ENCODE measurements at places on chromosomes 3 and 15.

DNA sequence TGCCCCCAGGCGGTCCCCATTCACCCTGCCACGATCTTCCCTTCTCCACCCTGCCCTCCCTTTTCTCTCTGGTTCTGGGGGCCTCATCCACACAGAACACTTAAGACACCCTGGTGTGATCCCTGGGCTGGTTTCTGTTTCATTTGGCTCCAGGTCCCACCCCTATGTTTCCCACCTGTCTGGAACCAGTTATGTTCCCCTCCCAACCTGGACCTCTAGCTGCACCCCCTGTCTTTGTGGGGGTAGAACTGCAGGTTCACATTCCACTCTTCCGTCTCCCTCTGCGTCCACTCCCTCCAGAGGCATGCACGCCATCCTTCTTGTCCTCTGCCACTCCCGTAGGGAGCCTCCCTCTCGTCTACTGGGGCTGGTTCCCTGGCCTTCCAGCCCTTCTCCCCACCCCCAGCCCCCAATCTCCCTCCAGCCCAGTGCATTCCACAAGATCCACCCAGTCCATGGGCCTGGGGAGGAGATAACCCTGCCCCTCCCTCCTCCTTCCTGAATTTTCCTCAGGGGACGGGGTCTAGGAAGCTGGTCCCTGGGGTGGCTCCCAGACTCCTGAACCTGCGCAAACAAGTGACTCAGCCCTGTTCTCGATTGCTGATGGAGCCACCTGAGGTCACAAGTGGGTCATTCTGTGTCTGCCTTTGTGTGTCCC is 73.8 kb downstream of the ABTB1 start:
- DNase-seq, result no peak

- DNase-seq, result no peak
Observed at GRCh38 chr3:24155276-24155675, 210.2 kb downstream of the NR1D2 start.

DNA sequence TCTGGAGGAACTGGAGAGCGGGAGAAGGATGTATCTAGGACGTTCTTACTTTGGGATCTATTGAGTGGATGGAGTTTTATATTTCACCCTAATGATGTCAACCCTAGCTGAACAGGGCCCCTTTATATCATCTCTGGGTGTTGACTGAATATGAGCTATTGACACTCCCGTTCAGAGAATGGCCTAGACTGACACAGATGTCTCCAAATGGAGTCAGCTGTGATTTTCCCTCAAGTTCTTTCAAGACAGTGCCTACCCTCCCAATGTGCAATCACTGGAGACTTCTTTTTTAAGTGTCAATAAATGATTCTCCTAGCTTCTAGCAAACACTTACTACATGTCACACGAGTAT is 63.8 kb downstream of the FRMD4B start:
- DNase-seq, result no peak

DNA sequence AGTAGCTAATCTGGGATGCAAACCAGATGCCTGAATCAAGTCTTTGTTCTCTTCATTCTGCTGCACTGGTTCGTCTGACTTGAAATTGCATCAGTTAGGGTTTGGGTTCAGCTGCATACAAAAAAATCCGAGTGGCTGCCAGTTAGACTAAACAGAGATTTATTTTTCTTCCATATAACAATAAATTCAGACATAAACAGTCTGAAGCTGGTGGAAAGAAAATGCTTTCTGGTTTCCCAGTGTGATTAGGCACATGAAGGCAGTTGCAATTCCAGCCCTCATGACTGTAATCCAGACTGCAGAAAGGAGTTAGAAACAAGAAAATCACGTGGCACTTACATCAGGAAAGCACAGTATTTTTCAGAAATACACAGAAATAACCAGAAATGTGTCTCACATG is 930.7 kb downstream of the MCTP2 start:
- peak; percentile 21 for DNase-seq

DNA sequence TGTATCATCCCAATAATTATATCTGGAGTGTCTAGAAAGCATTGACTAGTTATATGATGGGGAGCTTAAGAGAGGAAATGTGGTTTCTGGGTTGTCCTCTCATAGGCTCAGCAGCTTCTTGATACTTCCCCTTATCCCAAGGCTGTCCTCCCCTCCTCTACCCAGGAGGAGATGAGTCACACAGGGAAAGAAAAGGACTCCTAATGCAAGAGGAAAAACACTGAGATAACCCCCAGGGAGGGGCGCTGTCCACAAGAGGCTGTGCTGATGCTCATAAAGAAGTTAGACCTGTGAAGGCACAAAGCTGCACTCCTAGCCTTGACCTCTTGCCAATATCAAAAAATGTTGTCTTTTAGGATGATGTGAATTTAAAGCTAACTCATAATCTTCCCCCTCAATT is 28.8 kb upstream of the GYG1 start:
- peak; percentile 26 for DNase-seq

- no peak for DNase-seq
Observed at GRCh38 chr15:80445300-80446041, 41.3 kb downstream of the ARNT2 start.

DNA sequence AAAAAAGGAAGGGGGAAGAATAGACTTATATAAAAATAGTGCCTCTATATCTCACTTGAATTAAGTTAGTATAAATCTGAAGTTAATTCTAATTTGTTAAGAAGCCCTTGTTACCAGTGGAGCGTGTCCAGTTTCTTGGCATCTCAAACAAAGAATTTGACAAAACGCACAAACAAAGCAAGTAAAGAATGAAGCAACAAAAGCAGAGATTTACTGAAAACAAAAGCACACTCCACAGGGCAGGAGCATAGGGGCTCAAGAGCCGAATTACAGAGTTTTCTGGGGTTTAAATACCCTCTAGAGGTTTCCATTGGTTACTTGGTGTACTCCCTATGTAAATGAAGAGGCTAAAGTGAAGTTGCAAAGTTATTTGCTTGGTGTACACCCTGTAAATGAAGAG is 34.0 kb upstream of the GK5 start:
- DNase-seq, result no peak

DNA sequence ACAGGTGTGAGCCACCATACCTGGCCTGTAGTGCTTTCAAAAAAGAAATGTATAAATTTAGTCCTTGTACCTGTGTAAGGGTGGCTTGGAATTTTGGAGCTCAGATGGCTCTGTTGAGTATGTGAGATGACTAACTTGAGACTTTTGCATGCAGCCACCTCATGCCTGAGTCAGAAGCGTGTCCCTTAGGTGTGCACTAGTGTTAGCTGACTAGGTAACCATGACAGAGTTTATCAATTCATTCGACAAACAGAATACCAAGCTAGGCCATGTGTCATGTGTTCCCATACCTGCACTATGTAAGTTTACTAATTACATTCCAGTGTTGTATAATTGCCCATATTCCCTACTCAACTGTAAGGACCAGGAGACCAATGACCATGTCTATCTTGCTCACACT is 4.0 kb upstream of the ZNF639 start:
- DNase-seq, result no peak
